ENCODE measurements at places on chromosomes 4 and X. TPM values are rescaled to one million over a fixed set of nuclear protein-coding genes. Genes with fewer than 3 reads are reported as not detected.

DNA sequence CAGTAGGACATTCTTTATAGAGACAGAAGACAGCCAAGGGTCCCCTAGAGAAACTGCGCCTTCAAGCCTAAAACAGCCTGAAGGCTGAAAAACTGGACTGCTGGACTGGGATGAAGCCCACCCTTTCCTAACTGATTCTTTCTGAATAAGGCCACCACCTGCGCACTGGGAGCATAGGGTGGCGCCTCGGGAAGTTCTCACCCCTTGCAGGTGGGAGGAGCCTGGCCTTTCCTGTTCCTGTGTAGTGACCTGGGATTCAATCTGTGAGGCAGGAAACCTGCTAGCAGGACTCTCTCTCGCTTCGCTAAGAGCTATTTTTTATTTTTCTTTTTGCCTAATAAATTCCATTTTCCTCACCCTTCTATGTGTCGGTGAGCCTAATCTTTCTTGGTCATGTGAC lies 61.8 kb upstream of the KLHL13 start:
- DNase-seq = no peak

- no peak for DNase-seq
These were observed 16.8 kb downstream of the CEP135 start for GRCh38 chr4:55965585-55965984.

GRCh38 chrX:96615448-96615847 lies 69.2 kb upstream of the DIAPH2 start:
- DNase-seq = no peak

DNA sequence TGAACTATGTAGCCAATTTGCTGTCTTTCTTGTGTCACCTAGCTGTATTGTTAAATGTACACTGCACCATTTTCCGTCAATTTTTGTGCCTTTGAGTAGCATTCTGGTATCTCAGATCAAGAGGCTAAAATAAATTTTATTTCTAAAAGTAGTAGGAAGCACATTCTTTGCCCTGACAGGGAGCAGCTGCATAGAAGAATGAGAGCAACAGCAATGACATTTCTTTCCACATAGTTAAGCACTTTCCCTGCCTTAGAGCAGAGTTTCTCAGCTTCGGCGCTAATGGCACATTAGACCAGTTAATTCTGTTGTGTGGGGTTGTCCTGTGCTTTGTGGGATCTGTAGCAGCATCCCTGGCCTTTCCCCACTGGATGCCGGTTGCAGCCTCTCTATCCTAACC lies 173.9 kb downstream of the CHIC2 start:
- DNase-seq = no peak

- DNase-seq = no peak
These were observed 20.2 kb downstream of the GYG2 start for GRCh38 chrX:2848871-2849301.

DNA sequence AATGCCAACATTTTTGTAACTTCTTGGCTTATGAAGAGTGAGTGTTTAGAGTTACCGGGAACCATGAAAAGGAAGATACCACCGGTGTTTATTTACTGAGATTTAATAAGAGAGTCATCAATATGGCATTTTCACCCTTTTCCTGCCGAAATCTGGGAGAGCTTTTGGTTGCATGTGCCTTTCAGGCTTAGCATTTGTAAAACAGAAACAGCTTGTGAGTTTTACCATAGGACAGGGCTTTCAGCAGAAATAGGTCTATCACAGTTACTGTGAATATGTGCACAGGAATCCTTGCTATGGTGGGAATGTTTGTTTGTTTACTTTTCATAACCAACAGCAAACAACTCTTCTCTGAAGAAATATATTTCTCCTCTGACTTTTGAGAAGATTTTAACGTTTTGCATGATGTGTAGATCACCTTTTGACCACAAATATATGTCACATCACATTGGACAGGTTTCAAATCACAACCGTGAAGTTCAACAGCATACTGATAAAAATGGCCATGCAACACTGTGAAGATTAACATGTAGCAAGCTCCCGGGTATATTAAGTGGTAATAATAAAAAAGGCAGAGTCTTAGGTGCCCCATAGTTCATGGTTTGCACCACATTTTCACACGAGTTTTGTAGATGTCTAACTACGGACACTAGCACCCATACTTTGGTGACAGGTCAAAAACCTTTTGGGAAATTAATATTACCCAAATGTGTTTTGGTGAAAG lies 21.3 kb downstream of the ARHGAP24 start:
- no peak for DNase-seq

DNA sequence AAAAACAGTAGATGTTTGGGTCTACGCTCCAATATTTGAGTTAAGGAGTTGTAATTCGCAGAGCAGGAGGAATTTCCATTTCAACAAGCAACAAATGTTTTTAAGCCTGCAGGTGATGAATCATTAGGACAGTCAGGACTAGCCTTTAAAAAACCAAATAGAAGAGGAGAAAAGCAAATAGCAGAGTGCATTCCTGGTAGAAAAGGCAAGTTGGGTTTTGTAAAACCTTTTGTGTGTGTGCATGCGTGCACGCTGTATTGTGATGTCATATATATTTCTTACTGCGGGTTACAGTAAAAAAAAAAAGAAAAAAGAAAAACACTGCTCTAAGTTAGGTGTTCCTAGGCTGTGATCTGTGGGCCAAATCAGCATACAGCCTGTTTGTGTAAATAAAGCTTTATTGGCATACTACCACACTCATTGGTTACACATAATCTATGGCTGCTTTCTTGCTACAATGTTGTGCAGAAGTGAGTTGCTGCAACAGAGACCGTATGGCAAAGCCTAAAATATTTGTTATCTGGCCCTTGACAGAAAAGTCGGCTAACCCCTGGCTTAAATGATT lies 135.6 kb downstream of the MID1 start:
- no peak for DNase-seq

DNA sequence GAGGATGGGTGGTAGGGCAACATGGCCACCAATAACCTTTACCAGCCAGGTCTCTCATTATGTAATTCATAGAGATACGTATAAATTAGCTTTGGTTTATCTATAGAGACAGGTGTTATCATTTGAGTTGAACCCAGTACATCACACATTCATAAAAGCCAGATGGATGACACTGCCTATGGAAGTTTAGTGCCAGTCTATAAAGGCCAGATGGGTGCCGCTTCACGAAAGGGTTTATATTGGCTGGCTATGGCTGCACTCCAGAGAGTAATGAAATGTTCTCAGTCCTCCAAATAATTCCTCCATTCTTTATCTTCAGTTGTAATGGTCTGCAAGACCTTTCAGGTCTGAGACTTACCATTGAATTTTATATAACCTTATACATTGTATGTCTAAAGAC lies 331.9 kb upstream of the NR3C2 start:
- DNase-seq = no peak

GRCh38 chr4:177810220-177810619 lies 368.0 kb upstream of the AGA start:
- DNase-seq = no peak

- DNase-seq = no peak
These were observed 337.9 kb downstream of the PPP3CA start for GRCh38 chr4:101009471-101009870.

- DNase-seq = no peak
These were observed 25.6 kb downstream of the IQSEC2 start for GRCh38 chrX:53255738-53256191.

PWWP3B gene
- not detected for total RNA-seq

SYTL4 gene
- total RNA-seq = 0.14 TPM

GPR119 gene
- not detected for total RNA-seq

PABPC1L2A gene
- total RNA-seq = not detected

GAR1 gene
- 22.1 TPM for total RNA-seq

EIF1AX gene
- 93.4 TPM for total RNA-seq

Data from natural killer cell treated with Interleukin-12 subunit alpha and Interleukin-12 subunit beta and Interleukin-15 and Interleukin-18, amount 100 ng/mL, for 72 hours (primary cell).